ENCODE measurements at places on chromosomes 2 and 18.

GRCh38 chr2:144509001-144509878 lies 10.7 kb downstream of the ZEB2 start:
- DNase-seq: no peak

GRCh38 chr2:6845903-6846302 lies 19.8 kb downstream of the CMPK2 start:
- DNase-seq: no peak

DNA sequence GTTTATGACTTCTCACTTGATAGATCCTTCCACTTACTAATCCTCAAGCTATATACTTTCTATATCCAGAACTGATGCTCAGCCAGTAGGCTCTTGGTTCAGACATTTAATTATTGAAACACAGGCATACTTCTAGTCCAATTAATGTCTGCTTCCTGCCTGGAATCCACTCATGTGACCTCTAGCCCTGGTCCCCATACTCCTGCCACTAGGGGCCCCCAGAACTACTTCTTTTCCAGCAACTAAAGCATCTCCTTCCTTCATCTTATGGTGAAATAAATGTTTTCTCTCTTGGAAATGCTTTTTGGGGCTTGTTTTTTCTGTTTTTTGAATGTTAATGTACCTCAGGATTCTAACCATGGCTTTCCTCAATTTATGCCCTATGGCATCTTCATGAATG lies 527.6 kb downstream of the SATB2 start:
- DNase-seq: no peak

DNA sequence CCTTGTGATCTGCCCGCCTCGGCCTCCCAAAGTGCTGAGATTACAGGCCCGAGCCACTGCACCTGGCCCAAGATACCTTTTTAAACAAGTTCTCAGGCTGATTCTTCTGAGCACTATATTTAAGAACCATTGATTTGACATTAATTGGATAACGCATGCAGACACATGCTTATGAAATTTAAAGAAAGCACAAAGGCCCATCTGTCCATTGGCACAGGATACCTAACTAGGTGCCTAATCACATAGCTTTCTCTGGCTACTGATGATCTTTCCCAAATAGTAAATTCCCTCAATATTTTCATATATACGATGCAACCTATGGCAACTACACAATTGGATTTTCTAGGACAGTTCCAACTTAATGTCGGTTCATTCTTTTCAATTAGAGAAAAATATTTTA lies 62.5 kb upstream of the STAM2 start:
- DNase-seq: no peak

- no peak for DNase-seq
Measured at GRCh38 chr18:7304061-7304370, 73.1 kb downstream of the LRRC30 start.

GRCh38 chr18:54035927-54036326 lies 188.5 kb downstream of the MBD2 start:
- DNase-seq: no peak

Data from stimulated activated CD8-positive, alpha-beta memory T cell treated with anti-CD3 and anti-CD28 coated beads, Interleukin-2, amount 100 ng/mL, for 1 hour (primary cell).